ENCODE measurements at places on chromosomes 11 and 22.

DNA sequence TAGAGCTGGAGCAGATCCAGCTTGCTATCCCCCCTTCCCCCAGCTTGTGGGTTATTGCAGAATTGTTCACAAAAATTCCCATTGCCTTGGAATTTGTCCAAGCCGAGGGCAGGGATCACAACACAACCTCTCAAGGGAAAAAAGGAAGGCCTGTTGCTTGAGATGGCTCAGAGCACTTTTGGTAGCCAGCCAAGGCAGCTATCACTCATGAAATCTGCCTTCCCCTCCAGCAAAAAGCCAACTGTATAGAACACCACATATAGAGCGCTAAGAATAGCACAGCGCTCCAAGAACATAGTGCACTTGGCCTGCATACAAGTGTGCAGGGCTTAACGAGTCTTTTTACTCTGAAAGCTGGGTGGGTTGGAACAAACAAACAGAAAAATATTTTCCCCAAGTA is 46.2 kb downstream of the FAM83F start:
- peaks cover 63% of the 10 kb centered on the region for H3K27me3 ChIP-seq
- no peak overlapping the region for H3K27ac ChIP-seq
- H3K4me1 ChIP-seq = peaks cover 4% of the 10 kb centered on the region
- H3K36me3 ChIP-seq = no peaks in the 10 kb centered on the region
- no peak for DNase-seq

- H3K36me3 ChIP-seq = no peaks in the 10 kb centered on the region
- H3K4me3 ChIP-seq = no peak overlapping the region
Measured at GRCh38 chr22:20427945-20428417, 9.6 kb downstream of the SCARF2 start.

DNA sequence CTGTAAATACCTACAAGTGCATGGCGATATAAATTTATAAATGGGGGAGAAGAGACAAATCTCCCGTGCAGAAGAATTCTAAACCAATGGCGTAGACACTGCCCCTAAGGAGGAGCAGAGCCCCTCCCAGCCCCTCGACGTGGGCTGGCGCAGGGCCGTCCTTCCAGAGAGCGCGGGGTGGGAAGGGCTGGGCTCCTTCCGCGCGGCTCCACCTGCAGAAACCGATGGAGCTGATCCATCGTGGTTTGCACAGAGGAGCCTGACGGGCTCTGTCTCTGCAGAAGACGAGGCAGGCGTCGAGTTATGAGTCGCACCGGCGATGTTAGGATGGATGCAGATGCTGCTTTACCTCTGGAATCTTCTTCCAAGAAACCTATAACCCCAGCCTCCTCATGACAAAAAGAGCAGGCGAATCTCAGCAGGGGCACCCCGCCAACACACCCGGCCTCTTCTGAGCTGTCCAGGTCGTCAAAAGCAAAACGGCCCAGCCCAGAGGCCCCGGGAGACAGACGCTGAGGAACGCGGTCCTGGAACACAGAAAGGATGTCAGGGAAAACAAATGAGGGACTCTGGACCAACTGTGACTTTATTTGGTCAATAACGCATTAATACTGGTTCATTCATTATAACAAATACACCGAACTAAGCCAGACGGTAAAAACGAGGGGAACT is 11.0 kb upstream of the B4GALNT4 start:
- no peaks in the 10 kb centered on the region for H3K27me3 ChIP-seq
- DNase-seq = no peak
- no peak overlapping the region for H3K27ac ChIP-seq
- H3K4me1 ChIP-seq = peaks cover 11% of the 10 kb centered on the region
- H3K36me3 ChIP-seq = no peaks in the 10 kb centered on the region

DNA sequence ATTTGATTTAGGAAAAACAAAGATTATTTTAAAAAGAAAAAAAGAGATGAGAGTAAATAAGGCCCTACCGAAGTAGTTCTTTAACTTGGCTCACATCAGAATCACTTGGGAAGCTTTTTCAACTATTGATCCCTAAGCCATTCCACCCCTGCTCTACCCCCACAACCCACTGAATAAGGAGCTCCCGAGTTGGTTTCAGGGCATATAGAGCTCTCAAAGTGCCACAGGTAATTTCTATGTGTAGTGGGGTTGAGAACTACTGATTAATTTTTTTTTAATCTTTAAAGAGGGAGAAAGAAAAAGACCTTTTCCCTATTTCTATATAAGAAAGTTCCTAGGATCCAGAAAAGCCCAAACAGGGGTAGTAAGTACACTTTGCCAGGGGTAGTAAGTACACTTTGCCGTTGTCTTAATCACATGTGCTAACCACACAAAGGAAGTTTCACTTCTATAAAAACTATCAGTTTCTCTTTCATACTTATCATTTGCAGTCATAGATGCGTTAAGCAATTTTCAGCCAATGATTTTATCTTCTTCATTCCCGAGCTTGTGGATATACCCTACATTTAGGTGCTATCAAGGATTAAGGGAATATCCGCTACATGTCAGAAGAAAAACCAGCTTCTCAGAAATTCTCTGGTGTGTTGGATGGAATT is 108.4 kb upstream of the ZC3H12C start:
- H3K27ac ChIP-seq = no peak overlapping the region
- H3K36me3 ChIP-seq = no peaks in the 10 kb centered on the region
- DNase-seq = no peak
- no peaks in the 10 kb centered on the region for H3K27me3 ChIP-seq
- H3K4me1 ChIP-seq = no peaks in the 10 kb centered on the region

DNA sequence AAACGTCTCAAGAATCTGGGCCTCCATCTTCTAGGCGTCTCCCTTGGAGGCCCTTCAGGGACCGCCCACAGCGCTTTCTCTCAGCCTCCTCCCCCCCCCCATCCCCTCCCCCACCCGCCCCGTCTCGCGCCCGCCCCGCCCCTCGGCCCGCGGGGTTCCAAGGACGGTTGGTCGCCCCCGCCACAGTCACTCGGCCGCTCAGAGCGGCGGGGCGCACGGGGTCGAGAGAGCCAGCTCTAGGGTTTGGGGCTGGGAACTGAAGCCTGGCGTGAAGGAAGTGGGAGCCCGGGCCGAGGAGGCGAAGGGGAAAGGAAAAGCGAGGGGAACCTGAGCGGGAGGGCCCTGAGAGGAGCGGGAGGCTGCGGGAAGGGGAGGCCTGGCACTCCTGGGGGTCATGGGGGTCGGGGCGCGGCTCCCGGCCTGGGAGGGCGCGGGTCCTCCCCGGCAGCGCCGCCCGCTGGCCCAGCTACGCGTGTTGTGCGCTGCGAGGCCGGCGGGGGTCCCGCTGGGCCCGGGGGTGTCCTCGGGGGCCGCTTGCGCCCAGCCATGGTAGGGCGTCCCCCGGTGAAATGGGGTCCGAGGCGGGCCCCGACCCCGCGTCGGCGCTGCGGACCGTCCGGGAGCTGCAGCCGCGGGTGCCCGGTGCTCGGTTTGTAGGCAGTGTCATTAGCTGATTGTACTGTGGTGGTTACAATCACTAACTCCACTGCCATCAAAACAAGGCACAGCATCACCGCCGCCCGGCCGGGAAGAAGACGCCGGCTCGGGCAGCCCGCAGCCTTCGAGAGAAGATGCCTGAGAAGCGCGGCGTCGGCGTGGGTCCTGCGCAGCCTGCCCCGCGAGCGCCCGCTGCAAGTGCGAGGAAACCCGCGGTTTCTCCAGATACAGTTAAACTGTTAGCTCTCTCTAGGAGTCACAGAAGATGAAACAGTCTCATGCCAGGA is at the start of gene BTG4:
TSS of gene BTG4 (minus strand) at position 91 of the 944 bp plus-strand sequence. CDS start 13,610 bp downstream, outside the sequence.
- no peaks in the 10 kb centered on the region for H3K36me3 ChIP-seq
- no peak within 1 kb of the TSS for H3K27ac ChIP-seq
- H3K4me3 ChIP-seq = peak within 1 kb of the TSS; percentile 57
- H3K27me3 ChIP-seq = peaks cover 61% of the 10 kb centered on the region
- peaks cover 12% of the 10 kb centered on the region for H3K4me1 ChIP-seq

Data from neural progenitor cell (in vitro differentiated cells).